ENCODE measurements at places on chromosomes 2 and 18. TPM values are rescaled to one million over a fixed set of nuclear protein-coding genes. Genes with fewer than 3 reads are reported as not detected.

DNA sequence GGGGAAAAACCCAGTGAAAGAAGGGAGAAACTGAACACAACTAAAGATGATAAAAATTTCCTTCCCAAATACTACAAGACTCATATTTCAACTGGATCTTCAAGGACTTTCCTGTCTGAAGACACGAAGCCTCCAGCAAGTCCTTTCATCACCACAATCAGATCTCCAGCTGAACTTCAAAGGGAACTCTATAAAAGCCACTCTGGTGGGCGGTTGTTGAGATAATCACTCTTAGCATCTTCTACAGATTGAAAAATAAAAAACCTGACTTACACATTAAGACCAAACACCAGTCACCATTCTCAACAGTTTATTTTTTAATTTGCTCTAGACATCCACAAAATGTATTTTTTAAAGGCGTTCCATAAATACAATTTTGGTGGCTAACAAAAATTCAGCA, 4.4 kb downstream of the REV1 start:
- peaks cover 14% of the 10 kb centered on the region for H3K4me1 ChIP-seq
- H3K36me3 ChIP-seq: no peaks in the 10 kb centered on the region

- H3K36me3 ChIP-seq: no peaks in the 10 kb centered on the region
- H3K4me1 ChIP-seq: peaks cover 51% of the 10 kb centered on the region
- peak; percentile 74 for DNase-seq
- H3K27ac ChIP-seq: peak overlapping the region; percentile 39
These were observed 38.1 kb downstream of the RPL37A start for GRCh38 chr2:216536734-216537210.

DNA sequence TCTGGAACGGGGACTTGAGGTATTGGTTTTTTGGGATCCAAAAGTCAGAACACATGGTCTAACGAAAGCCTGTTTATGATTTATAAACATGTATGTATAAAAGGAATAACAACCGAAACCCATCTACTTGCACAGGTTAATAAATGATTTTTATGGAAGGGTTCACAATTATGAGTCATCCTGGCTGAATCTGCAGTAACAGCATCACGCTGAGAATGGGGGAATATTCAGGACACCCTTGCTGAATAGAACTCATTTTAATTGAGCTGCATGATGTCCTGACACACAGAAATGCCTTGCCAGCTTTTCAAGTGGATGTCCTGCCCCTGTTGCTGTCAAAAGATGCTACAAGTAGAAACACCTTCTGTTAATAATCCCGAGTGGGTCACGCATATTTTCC, 54.7 kb upstream of the TGFA start:
- no peak overlapping the region for H3K4me3 ChIP-seq
- H3K36me3 ChIP-seq: no peaks in the 10 kb centered on the region
- H3K27me3 ChIP-seq: no peaks in the 10 kb centered on the region
- peak; percentile 58 for DNase-seq
- peak overlapping the region; percentile 6 for H3K27ac ChIP-seq

- H3K27ac ChIP-seq: no peak overlapping the region
- H3K4me3 ChIP-seq: no peak overlapping the region
- no peaks in the 10 kb centered on the region for H3K27me3 ChIP-seq
- no peak for DNase-seq
- H3K4me1 ChIP-seq: no peaks in the 10 kb centered on the region
- no peaks in the 10 kb centered on the region for H3K36me3 ChIP-seq
These were observed 342.9 kb downstream of the SUCLG1 start for GRCh38 chr2:84116143-84116542.

GRCh38 chr2:76569819-76570218, 859.1 kb upstream of the GCFC2 start:
- no peaks in the 10 kb centered on the region for H3K4me1 ChIP-seq
- no peaks in the 10 kb centered on the region for H3K36me3 ChIP-seq
- no peaks in the 10 kb centered on the region for H3K27me3 ChIP-seq
- H3K4me3 ChIP-seq: no peak overlapping the region
- no peak overlapping the region for H3K27ac ChIP-seq
- no peak for DNase-seq

DNA sequence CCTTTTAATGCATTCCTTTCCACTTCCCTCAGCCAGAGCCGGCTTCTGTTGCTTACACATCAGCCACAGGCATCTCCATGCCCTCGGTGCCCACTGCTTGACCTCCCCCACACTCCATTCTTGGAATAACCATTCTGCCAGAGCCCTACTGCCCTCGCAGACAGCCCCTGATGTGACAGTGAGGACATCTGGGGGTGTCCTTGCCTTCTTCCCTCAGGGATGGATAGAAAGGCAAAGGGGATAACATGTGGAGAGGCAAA, 6.4 kb upstream of the NPPC start:
- H3K27ac ChIP-seq: no peak overlapping the region
- DNase-seq: no peak
- H3K4me1 ChIP-seq: no peaks in the 10 kb centered on the region
- H3K36me3 ChIP-seq: no peaks in the 10 kb centered on the region
- peaks cover 32% of the 10 kb centered on the region for H3K27me3 ChIP-seq

DNA sequence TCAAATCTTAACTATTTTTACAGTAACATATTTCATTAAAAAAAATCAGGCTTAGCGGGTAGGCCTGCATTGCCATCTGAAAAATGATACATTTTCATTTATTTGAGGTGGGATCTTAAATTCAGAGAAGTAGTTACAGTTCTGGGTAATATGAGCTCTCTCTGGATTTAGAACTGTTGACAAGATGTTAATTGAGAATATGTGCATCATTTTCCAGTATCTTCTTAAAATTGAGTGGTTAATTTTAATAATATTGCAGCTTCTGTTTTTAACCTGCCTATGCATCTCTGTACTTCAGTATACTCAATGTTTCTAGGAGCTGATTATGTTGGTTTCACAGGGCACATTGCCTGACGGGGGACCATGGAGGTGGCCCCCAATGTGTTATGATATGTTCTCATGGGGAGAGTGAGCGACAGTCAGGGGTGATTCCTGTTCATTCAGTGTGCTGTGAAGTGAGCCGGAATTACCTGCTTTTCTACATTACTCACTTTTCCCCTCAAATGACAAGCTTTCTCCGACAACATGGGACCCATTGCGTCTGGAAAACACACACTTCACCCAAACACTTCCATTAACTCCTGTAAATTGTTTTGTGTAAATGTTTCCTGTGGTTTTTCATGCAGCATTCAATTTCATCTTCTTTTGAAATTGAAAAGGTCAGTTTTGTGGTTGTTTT, 406.2 kb downstream of the MTX2 start:
- H3K27me3 ChIP-seq: peaks cover 4% of the 10 kb centered on the region
- H3K36me3 ChIP-seq: no peaks in the 10 kb centered on the region
- no peaks in the 10 kb centered on the region for H3K4me1 ChIP-seq
- no peak overlapping the region for H3K4me3 ChIP-seq
- DNase-seq: no peak

DNA sequence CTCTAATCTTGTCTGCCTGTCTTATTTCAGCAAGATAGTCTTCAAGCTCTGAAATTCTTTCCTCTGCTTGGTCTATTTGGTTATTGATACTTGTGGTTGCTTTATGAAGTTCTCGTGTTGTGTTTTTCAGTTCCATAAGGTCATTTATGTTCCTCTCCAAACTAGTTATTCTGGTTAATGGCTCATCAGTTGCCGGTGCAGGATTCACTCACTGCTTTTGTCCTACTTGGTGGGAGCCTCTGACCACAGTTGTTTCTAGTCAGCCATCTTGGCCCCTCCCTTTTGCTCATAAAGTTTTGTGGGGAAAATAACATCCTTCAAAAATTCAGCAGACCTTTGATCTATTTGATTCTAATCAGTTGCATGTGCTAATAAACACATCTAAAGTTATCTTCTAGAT, 158.6 kb upstream of the PARD3B start:
- DNase-seq: no peak
- no peak overlapping the region for H3K27ac ChIP-seq
- H3K27me3 ChIP-seq: no peaks in the 10 kb centered on the region
- no peaks in the 10 kb centered on the region for H3K4me1 ChIP-seq
- H3K4me3 ChIP-seq: no peak overlapping the region
- no peaks in the 10 kb centered on the region for H3K36me3 ChIP-seq

DNA sequence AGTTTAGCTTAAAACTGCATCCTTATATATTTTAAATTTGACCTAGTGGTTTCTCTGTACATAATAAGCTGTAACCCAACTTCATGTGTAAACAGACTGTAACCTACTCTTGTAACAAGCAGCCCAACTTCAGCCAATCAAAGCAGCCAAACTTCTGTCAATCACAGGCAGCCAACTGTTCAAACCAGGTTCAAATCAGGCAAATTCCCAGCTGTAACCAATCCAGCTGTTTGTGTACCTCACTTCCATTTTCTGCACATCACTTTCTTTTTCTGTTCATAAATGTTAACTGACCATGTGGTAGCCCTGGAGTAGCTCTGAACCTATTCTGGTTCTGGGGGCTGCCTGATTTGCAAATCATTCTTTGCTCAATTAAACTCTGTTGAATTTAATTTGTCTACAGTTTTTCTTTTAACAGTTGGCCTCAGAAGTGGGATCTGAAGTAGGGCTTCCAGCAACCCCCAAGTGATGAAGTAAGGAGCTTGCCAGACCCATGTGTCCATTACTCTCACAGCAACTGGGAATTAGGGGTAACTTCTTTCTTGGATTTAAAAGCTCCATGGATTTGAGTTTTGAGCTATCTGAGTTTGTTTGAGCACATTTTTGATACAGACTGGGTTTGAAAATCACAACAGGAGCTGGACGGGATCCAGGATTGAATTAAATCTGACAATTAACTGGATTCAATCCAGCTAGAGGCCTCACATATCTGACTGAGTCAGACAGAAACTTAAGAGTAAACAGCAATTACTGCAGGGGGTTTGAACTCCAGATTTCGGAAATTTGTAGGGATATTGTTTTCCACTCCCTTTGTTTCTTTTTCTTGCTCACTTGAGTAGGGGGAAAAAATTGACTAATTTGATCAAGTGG, 1569.7 kb upstream of the SLC39A10 start:
- no peak overlapping the region for H3K4me3 ChIP-seq
- H3K4me1 ChIP-seq: no peaks in the 10 kb centered on the region
- DNase-seq: no peak
- no peaks in the 10 kb centered on the region for H3K27me3 ChIP-seq

DNA sequence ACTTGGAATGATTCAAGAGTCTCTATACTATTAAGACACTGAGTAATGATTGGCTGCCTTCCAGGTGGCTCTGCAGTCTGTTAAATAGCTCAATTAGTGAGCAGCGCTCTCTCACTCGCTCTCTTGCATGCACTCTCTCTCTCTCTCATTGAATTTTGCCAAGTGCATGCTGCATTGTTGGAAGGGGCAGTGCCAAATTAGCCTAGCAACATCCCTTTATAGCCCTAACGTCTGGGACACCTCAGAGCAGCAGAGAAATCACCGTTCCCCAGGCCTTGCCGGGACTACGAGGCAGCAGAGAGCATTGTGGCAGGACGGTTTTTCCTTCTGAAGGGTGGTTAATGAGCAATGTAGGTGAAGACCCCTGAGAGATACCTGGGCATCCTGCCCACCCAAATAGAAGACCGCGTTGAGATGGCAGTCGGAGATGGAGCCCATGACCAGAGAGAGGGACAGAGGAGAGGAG, 447.6 kb upstream of the POU3F3 start:
- H3K27me3 ChIP-seq: no peaks in the 10 kb centered on the region
- no peaks in the 10 kb centered on the region for H3K4me1 ChIP-seq
- H3K4me3 ChIP-seq: no peak overlapping the region

- H3K4me3 ChIP-seq: no peak overlapping the region
- H3K27ac ChIP-seq: no peak overlapping the region
- H3K36me3 ChIP-seq: no peaks in the 10 kb centered on the region
- H3K4me1 ChIP-seq: peaks cover 19% of the 10 kb centered on the region
- H3K27me3 ChIP-seq: no peaks in the 10 kb centered on the region
These were observed 63.4 kb upstream of the PELI1 start for GRCh38 chr2:64207573-64207972.

DNA sequence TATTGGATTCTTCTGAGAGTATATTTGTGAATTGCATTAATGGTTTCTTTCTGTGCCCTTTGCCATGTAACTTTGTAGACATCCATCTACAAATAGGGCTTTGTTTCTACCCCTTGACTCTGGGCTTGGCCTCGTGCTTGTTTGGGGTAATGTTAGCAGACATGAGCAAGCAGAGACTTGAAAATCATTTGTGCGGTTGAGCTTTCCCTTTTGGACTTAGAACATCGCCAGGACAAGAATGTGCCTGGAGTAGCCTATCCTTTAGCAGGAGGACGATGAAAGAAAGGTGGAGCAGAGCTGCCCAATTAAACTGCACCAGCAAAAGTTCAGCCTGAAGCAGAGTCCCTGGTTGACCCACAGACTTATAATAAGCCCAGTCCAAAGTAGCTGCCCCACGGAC, 785.9 kb downstream of the EPHA4 start:
- no peaks in the 10 kb centered on the region for H3K27me3 ChIP-seq
- H3K36me3 ChIP-seq: no peaks in the 10 kb centered on the region
- no peaks in the 10 kb centered on the region for H3K4me1 ChIP-seq
- no peak for DNase-seq
- no peak overlapping the region for H3K27ac ChIP-seq
- no peak overlapping the region for H3K4me3 ChIP-seq

DNA sequence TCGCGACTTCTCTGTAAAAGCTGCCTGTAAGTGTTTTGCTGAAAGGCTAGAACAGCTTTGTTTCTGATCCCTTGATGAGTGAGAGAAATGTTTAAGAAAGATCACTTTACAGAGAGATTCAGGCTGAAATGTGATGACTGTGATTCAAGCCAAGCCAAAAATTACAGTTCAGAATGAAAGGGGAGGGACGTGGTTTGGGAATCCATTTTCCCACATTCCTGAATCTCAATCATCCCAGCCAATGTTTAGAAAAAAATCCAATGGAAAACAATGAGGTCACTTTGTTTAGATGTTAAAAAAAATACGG, 416.7 kb downstream of the ARHGAP15 start:
- H3K4me1 ChIP-seq: no peaks in the 10 kb centered on the region
- no peak for DNase-seq
- H3K36me3 ChIP-seq: no peaks in the 10 kb centered on the region
- H3K27me3 ChIP-seq: no peaks in the 10 kb centered on the region

GRCh38 chr2:45000921-45001868, 8.1 kb downstream of the SIX2 start:
- H3K27me3 ChIP-seq: peaks cover 100% of the 10 kb centered on the region
- H3K36me3 ChIP-seq: no peaks in the 10 kb centered on the region

DNA sequence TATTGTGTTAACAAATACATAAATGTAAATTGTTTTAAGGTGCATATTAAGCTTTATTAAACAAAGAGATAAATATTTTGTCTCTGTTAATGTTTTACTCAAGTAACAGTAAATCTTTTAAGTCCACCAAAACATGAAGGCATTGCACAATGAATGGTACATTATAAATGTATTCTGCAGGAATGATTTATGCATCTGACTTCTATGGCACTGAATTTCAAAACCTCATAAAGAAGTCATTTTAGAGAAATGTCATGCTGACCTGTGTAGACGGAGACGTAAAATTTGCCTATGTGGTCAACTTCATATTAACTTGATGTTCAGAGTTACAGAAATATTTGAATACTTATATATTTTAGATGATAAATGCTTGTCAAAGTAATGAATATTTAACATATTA, 194.7 kb downstream of the BABAM2 start:
- no peak overlapping the region for H3K27ac ChIP-seq
- DNase-seq: no peak
- no peak overlapping the region for H3K4me3 ChIP-seq
- no peaks in the 10 kb centered on the region for H3K36me3 ChIP-seq
- H3K27me3 ChIP-seq: no peaks in the 10 kb centered on the region

The IMP4 gene
- 49.4 TPM for polyA plus RNA-seq

The KATNAL2 gene
- 2.3 TPM for polyA plus RNA-seq

The RBM44 gene
- 0.49 TPM for polyA plus RNA-seq

The CTAGE1 gene
- polyA plus RNA-seq: 0.10 TPM

The SERPINB12 gene
- polyA plus RNA-seq: not detected

The FAM237A gene
- not detected for polyA plus RNA-seq

The PCBP1 gene
- 298 TPM for polyA plus RNA-seq

The MSTN gene
- 0.66 TPM for polyA plus RNA-seq

The DLGAP1 gene
- 0.69 TPM for polyA plus RNA-seq

The POTEC gene
- polyA plus RNA-seq: 0.06 TPM

The UGT1A8 gene
- not detected for polyA plus RNA-seq

Measured in large intestine (tissue), 12 donors.